ENCODE measurements at places on chromosomes 5 and 9.

- DNase-seq, result no peak
Measured at GRCh38 chr5:176461349-176461748, 13.2 kb downstream of the FAF2 start.

DNA sequence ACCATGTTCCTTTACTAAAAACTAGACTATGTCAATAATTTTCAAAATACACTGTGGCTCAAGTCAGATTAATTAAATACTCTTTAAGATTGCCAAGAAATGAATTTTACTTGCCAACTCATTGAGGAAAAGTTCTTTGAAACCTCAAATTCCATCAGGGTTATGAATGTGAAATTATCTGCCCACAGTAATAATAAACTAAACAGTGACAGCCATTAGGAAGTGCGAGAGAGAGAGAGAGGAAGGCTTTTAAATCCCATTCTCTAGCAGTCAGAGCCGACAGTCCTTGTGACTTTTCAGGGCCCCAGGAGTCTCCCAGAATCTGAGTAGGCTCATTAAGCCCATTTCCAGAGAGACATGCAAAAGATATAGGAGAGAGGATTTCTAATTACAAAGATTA lies 236.1 kb downstream of the MARCHF11 start:
- DNase-seq, result no peak

GRCh38 chr5:128358826-128359225 lies 179.2 kb downstream of the FBN2 start:
- DNase-seq, result no peak

- DNase-seq, result no peak
Measured at GRCh38 chr5:9269014-9269413, 276.9 kb downstream of the SEMA5A start.

DNA sequence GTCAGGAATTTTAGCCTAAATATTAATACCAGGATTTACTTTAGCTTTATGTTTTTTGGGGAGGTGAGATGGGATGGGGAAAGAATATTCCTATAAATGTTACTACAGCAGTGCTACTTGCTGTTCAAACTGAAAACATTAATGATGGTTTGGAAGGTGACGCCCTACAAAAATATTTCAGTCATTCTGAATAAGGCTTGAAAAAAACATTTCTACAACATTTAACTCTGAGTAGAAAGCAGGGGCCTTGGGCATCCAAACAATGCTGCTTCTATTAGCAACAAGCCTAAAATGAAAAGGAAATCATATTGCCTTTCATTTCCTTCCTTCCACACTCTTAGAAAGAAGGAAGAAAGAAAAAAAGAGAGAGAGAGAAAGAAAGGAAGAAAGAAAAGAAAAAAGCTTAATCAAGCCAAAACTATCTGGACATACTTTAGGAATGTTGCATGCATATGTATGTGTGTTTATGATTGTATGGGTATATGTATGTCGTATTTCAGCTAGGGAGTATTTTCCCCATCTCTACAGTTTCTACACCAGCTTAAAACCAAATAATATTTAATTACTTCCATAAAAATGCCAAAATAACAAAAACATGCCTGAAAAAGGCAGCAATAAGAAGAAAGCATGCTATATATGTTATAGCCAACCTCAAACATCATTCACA lies 16.3 kb upstream of the DAB2 start:
- DNase-seq, result no peak

- no peak for DNase-seq
Measured at GRCh38 chr5:113266913-113267227, 167.9 kb downstream of the TSSK1B start.

- no peak for DNase-seq
Measured at GRCh38 chr5:107682533-107682932, 11.8 kb upstream of the EFNA5 start.

- DNase-seq, result no peak
Measured at GRCh38 chr5:36741128-36741527, 134.7 kb downstream of the SLC1A3 start.

GRCh38 chr9:128619127-128619526 lies 37.5 kb downstream of the DYNC2I2 start:
- no peak for DNase-seq

GRCh38 chr9:124800306-124801259 lies 23.6 kb downstream of the OLFML2A start:
- DNase-seq, result no peak

DNA sequence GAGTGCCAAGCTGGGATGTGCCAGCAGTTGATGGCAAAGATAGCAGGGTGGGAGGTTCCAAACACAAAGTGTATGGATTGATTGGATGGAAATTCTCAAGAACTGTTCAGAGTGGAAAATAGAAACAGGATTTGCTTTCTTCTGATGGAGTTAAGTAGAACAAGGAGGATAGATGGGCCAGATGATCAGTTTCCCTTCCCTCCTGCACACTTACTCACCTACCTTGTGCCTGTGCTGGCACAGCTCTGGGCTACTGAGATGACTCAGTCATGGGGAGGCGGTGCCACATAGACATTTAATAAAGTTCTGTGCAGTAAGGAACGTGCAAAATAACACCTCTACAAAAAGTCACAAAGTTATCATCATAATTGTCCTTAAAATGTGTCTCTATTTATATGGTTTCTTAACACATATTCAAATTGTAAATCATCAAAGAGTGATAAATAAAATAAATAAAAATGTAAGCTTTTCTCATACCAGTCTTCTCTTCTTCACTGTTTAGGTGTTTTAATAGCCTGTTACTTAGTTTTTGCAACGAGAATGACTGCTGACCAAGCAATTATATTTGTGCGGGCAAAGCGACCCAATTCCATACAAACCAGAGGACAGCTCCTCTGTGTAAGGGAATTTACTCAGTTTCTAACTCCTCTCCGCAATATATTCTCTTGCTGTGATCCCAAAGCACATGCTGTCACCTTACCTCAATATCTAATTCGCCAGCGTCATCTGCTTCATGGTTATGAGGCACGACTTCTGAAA lies 12.7 kb downstream of the PTPDC1 start:
- DNase-seq, result no peak

DNA sequence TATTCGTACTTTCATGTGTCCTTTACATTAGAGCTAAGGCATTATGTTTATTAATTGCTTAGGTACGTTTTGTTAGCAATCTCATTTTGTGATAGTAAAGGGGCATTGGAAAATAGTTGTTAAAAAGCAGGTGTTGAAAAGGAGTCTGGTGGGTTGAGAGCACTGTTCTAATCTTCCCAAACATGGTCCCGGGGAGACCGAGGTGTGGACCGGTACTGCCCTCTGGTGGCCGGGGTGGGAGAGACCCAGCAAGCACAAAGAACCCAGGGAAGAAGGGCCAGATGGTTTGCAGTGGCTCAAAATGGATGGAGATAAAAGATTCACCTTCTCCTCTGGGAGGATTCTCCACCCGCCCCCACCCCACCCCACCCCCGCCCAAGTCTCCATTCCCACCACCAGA lies 26.1 kb downstream of the IDNK start:
- peak; percentile 70 for DNase-seq

GRCh38 chr9:126591083-126591482 lies 22.6 kb upstream of the LMX1B start:
- DNase-seq, result no peak

DNA sequence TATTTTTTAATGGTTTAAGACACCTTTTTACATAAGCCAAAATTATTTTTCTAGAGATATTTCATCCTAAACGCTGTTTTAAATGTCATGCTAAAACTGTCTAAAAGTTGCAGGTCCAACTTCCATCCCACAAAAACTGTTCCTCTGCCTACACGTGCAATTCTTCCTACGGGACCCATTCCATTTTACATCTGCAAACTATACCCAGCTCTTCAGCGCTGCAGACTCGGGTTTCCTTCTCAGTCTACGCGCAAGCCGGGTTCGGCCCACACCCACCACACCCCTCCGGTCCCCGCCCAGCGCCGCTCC lies 8.7 kb downstream of the RANBP6 start:
- no peak for DNase-seq

- DNase-seq, result peak; percentile 1
Measured at GRCh38 chr9:78601957-78602565, 305.1 kb downstream of the PSAT1 start.

DNA sequence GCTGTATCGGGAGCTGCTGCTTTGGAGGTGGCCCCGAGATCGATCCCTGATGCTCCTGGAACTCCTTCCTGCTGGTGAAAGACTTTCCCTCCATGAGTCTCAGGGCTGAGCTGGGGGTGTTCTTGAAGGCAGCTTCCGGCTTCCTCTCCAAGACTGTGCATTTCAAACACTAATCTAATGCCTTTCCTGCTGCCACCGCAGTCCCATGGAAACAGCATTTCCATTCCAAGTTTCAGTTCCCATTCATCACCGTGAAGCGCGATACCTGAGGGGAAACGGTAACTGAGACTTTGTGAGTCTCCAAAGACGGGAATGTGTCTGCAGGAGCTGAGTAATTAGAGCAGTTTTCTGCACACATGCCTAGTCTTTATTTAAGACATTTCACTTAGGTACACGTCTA lies 230.1 kb downstream of the PAX5 start:
- DNase-seq, result no peak

DNA sequence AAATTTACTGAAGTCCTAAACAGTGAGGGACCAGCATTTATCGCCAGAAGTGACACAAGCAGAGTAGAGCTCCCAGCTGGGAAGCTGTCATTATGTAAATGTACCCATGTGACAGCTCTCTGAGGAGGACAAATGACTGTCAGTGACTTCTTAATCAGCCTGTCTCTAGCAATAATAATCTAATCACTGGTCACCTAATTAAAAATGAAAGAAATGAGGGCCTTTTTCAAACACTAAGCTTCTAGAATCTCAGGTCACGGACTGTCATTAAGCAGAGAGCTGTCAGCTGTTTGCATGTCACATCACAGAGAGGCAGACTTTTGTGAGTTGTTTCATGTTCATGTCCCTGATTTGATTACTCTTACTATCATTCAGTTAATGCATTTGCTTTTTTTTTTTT lies 77.9 kb upstream of the FBXL17 start:
- DNase-seq, result no peak

DNA sequence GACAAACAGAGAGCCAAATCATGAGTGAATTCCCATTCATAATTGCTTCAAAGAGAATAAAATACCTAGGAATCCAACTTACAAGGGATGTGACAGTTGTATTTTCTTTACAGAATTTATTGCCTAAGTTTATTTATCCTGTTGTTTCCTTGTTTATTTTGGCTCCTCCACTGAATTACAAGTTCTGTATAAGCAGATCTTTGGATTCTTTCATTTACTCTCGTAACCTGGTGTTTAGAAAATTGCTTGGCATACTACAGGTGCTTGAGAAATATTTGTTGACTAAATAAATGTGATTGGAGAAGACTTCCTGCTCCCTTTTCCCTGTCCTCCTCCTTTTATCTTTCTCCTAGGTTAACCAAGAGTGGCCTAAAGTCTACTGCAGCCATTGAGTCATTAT lies 455.6 kb downstream of the TMEM38B start:
- no peak for DNase-seq

DNA sequence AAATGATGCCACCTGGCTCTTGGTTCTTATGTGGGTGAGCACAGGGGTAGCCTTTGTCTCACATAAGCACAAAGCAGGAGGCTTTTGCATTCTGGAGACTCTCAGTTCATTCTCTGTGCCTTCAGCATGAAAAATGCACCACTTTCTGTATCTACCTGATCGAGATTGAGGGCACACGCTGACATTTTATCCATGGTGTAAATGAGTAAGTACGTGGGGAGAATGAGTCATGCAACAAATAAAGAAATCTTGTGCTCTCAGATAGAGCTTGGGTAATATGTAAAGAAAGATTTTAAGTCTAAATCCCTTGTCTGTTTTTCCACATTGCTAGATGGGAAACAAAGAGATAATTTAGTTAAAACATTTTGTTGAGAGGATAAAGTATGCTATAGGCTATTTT lies 607.2 kb upstream of the WWC1 start:
- DNase-seq, result no peak

DNA sequence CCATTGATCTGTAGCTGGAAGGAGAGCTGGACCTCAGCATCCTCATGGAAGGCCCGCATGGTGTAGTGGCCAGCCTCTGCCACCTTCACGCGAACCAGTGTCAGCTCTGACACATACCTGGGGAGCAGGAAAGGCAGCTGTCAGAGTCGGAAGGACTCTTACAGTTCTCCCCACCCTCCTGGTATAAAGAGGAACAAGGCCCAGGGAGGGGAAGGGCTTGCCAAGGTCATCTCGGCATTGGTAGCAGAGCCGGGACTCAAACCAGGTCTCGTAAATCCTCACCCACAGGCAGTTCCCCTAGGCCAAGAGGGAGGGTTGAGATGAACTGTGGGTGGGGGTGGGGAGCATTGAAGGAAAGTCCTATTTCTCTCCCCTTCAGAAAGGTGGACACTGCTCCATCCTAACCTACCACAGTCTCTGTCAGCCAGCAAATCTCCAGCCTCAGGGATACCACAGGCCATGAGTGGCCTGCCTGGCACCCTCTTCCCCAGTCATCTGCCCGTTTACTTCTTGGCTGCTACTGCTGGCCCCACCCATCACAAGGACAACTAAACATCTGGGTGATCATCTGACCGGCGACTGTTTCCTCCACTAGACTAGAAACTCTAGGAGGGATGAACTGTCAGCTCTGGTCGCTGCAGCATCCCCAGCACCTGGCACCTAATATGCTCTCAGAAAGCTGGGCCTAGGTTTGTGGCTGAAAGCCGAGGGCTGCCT lies 23.5 kb downstream of the PDGFRB start:
- DNase-seq, result no peak

- DNase-seq, result no peak
Measured at GRCh38 chr5:171355302-171355724, 32.3 kb upstream of the NPM1 start.

DNA sequence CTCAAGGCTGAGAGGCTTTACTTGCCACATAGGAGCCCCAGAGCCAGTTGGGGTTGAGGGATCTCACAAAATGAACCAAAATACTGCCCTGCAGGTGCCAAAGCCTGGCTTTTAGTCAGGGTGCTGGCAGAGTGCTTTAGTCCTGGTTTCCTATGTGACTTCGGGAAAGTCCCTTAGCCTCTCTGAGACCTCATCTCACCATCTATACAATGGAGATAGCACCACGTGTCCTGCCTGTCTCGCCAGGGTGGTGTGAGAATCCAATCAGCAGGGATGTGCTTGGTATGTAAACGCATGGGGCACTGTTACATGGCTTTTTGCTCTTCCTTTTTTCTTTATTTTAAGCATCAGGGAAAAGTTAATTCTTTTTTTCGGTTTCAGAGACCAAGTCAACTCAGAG lies 68.3 kb downstream of the SHB start:
- DNase-seq, result no peak

All from stimulated activated CD4-positive, alpha-beta T cell treated with anti-CD3 and anti-CD28 coated beads, Interleukin-12 subunit alpha, Interleukin-12 subunit beta, amount 100 ng/mL, for 4 hours (primary cell).